ENCODE measurements at places on chromosomes 16 and 17.

GRCh38 chr16:1174477-1175357 lies 21.8 kb downstream of the CACNA1H start:
- no peak for DNase-seq

DNA sequence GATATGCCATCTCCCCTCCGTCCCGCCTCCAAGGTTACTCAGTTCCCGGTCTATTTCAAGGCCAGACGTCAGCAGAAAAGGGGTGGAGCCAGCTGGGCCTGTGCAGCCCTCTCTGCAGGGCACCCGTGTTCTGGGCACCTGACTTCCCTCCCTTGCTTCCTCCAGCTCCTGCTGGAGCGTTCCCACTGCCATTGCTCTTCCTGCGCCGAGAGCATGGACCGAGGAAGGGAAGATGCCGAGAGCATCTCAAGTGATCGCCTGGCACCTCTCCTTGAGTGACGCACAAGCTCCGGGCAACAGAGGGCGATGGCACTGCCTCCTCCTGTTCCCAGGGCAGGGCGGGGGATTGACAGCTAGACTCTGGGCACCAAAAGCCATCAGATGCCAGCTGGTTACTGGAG lies 29.4 kb upstream of the NAT9 start:
- DNase-seq = no peak

GRCh38 chr16:278863-279366 lies 1.5 kb upstream of the ARHGDIG start:
- peak; percentile 41 for DNase-seq

GRCh38 chr17:30300818-30301217 lies 9.1 kb upstream of the BLMH start:
- no peak for DNase-seq

- peak; percentile 70 for DNase-seq
These were observed 2.1 kb downstream of the RHBDL1 start for GRCh38 chr16:677316-678190.

DNA sequence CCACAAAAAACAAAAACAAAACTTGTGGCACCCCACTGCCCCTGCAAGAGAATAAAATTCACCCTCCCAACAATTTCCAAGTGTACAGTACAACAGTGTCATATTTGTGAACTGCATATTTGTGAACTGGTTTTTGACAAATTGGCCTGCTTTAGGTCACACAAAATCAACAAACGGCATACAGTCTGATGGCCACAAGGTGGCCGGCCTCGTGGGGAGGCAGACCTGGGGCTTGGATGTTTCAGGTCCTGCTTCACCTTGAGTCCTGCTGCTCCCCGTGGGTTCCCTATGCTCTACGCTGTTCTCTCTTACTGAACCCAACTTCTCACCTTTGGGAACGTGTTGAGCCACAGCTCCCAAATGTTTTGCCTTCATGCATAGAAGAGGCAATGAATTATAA lies 102.2 kb downstream of the CDK5R1 start:
- no peak for DNase-seq

DNA sequence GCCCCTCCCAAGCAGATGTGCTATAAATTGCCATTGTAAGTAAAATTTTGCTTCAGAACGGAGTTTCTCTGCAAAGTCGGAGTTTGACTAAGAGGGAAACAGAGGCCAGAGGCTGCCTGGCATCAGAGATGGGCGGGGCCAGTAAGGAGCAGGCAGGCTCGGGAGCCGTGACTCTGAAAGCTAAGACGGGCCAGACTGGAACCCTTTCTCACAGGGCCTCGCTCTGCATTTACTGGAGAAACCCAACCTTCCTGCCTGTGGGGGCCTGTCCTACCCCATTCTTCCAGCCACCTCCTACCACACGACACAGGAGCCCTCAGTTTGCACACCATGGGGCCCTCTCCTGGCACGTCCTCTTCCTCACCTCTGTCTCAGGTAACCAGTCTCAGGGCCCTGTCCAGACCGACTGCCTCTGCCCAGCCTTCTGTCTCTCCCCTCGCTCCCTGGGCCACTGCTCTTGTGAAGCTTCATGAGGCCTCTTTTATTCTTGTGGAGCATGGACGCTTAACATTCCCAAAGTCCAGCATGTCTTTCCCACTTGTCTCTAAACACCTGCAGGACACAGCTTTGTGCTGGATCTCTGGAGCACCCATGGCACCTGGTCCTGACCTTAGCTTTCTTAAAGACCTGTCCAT lies 48.4 kb upstream of the ACSF3 start:
- no peak for DNase-seq

DNA sequence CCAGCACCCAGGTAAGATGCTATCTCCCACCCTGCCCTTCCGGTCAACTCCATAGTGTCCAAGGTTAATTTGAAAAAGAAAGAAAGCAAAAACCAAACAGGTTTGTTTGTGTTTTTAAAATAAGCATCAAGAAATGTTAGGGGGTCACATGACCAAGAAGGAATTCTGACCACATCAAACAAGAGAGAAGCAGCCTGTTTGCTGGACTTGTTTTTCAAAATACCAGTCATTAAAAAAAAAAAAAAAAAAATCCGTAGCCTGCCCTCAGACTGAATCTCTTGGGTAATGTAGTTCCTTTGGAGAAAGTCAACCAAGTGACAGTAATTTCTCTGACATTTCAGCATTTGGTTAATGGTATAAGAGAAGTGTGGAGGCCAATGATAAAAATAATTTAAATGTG lies 38.4 kb downstream of the HNF1B start:
- DNase-seq = no peak

- DNase-seq = no peak
These were observed 88.8 kb downstream of the ARHGAP44 start for GRCh38 chr17:12877953-12878669.

GRCh38 chr16:14392960-14393359 lies 237.1 kb downstream of the PARN start:
- no peak for DNase-seq

DNA sequence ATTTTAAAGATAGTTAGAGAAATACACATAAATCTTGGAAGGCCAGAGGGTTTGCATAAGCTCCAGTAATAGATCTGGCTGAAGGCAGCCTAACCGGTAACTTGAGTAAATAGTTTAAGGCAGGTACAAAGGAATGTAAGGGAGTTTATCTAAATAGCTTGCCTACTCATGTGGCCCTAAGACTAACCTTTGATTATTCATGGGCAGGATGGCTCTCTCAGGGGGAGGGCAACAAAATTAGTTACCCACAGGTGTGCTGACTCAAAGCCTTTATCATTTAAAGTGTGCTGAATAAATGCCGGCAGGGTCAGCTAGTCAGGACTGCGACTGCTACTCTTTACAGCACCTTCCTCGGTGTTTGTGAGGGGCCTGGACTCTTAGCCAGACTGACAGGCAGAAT lies 761.3 kb upstream of the KIF2B start:
- DNase-seq = no peak

DNA sequence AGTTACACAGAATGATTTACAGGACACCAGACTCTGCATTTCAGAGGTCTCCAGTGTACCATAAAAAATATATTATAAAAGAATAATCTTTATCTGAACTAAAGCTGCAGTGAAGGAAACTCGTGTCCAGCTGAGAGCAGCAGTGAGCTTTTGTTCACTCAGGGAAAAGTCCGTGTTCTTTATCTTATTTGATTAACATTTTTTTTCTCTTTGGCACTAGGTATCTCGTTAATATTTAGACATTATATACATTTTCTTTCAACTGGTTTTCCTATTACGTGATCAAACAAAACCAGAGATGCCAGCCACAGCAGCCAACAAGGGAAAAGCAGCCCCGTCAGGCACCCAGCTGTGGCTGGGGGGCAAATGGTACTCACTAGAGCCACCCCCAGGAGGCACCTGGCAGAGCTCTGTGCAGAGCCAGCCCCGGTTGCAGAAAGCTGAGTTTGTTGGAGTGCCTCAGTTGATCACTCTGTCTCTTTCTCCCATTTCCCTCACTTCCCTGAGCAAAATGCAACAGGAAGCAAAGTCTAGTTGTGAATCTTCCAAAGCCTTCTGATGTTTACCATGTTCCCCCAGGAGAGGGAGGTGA lies 1.1 kb upstream of the HS3ST4 start:
- DNase-seq = no peak

- DNase-seq = no peak
These were observed 527 bp downstream of the EIF5A start for GRCh38 chr17:7307686-7308624.

- no peak for DNase-seq
These were observed 261.8 kb upstream of the PSMD7 start for GRCh38 chr16:74034862-74035261.

DNA sequence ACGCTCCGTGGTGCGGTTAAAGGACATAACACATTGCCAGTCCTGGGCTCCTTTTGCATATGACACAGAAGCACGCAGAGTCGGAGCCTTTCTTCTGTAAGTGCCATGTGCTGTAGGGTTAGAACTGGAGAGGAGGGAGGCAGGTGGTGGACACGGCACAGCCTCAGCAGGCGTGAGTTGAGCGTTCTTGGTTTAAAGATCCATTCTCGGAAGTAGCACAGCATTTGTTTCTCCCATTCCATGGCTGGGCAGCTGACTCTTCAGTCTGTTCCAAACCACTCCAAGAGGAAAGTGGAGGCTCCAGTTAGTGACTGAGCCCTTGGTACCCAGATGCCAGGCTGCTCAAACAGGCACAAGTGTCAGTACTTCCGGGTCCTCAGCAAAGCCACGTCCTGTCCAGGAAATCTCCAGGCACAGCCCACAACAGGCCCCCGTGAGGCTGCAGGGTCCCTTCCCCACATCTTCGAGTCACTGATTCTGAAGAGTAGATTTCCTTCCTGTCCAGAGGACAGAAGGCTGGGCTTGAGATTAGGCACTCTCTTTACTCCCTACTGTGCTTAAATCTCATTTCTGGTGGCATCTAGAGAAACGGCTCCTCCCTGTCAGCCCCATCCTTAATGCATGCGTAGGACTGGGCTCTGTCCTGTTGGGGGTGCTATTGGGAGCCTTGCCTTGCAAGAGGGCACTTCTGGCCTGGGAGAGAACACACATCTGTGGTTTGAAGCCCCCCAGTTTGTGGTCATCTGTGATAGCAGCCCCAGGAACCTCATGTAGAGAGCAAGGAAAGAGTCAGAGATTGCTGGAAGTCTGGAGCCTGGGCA lies 39.6 kb upstream of the NAT9 start:
- DNase-seq = no peak

DNA sequence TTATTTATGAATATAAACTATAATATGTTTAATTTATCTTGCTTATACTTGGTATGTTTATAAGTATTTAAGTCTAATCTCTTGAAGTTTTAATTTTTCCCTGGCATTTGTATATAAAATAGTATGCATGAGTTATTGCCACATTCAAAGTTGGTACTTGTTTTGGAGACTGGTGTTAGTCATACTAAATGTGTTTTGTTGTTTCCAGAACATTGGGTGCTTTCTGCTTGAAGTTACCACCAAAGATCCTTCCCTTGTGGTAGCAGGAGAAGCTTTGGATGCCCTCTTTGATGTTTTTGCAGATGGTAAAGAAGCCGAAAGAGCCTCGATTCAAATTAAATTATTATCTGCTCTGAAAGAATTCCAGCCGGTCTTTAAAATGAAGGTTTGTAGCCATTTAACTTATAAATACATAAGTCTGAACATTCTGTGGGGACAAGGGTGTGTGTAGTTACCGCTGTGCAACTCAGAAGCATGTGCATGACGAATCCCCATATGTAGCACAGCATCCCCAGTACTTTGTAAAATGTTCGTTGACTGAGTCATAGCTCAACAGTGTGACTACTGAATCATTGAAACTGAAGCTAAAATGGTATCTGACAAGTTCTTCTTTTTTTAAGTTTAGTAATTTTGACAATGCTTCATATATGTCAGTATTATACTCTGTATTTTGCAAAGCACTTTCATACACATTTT lies 36.4 kb downstream of the HEATR3 start:
- DNase-seq = no peak

- DNase-seq = no peak
These were observed 5.8 kb downstream of the THRA start for GRCh38 chr17:40068584-40068916.

- no peak for DNase-seq
These were observed 661 bp downstream of the GIT1 start for GRCh38 chr17:29588562-29589411.

Measured in NCI-H1105 (cell line).